ENCODE measurements at places on chromosomes 2 and 18. TPM values are rescaled to one million over a fixed set of nuclear protein-coding genes. Genes with fewer than 3 reads are reported as not detected.
A peak's percentile ranks its signal among the peaks of the same experiment; 100 is the strongest.

GRCh38 chr18:23260926-23261590, 125.8 kb downstream of the CABLES1 start:
- no peaks in the 10 kb centered on the region for H3K27me3 ChIP-seq
- no peak for DNase-seq
- H3K27ac ChIP-seq: peak overlapping the region; percentile 82
- no peaks in the 10 kb centered on the region for H3K36me3 ChIP-seq

Gene CXCR1
- total RNA-seq: 52.8 TPM

Gene OBSL1
- 31.0 TPM for total RNA-seq

Gene UPP2
- not detected for total RNA-seq

Gene ANKRD53
- 0.39 TPM for total RNA-seq

- no peaks in the 10 kb centered on the region for H3K27me3 ChIP-seq
- H3K4me1 ChIP-seq: peaks cover 8% of the 10 kb centered on the region
- H3K27ac ChIP-seq: peak overlapping the region; percentile 54
- peak overlapping the region; percentile 1 for H3K4me3 ChIP-seq
Measured at GRCh38 chr18:61606759-61607158, 273.5 kb downstream of the CDH20 start.

GRCh38 chr18:22176420-22177326, 7.3 kb downstream of the GATA6 start:
- H3K4me3 ChIP-seq: peak overlapping the region; percentile 68
- H3K36me3 ChIP-seq: no peaks in the 10 kb centered on the region
- peak overlapping the region; percentile 30 for H3K27ac ChIP-seq
- no peaks in the 10 kb centered on the region for H3K4me1 ChIP-seq
- H3K27me3 ChIP-seq: peaks cover 15% of the 10 kb centered on the region
- no peak for DNase-seq

DNA sequence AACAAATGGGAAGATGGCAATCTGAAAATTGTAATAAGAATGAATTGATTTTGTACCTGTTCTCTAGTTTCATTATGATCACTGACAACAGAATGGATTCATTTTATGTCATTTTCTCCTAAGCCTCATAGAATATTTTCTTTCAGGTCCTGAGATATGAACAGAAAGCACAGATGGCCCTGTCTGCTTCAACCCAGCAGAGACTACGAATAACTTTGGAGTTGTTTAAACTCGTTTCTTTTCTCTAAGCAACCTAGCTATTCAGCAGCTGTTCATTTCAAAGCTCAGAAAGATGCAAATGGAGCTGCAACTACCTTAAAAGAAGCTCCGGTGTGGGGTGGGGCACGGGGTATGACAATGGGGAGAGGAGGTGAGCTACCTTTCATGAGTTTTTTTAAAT, 124.9 kb downstream of the ALK start:
- H3K4me3 ChIP-seq: no peak overlapping the region
- no peaks in the 10 kb centered on the region for H3K4me1 ChIP-seq
- H3K27me3 ChIP-seq: no peaks in the 10 kb centered on the region
- DNase-seq: no peak

- DNase-seq: no peak
- no peak overlapping the region for H3K4me3 ChIP-seq
Measured at GRCh38 chr2:24511198-24511597, 20.1 kb downstream of the NCOA1 start.

DNA sequence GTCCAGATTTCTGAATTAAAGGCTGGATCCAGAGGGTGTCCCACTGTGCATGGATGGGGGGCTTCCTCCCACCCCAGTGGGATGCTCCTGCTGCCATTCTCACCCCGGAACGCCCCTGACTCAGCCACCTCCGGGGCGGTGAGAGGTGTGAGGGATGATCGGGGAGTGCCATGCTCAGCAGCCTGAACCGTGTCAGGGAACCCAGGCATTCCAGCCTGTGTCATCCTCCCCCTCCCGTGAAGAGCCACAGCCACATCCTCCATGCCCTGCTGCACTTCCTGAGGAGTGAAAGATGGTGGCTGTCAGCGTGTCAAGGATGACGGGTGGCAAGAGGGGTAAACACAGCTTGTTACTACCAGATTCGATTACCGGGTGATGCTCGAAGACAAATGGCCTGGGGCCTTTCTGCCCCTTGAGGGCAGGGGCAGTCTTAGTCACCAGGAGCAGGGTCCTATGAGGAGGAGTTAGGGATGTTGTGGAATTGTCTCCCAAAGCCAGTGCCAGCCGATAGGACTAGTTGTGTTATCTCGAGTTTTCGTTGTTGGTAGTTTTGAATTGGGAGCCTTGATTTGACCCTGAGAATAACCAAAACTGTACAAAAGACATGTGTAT, 80.8 kb downstream of the TCF7L1 start:
- peaks cover 28% of the 10 kb centered on the region for H3K27me3 ChIP-seq
- no peak overlapping the region for H3K27ac ChIP-seq
- no peaks in the 10 kb centered on the region for H3K4me1 ChIP-seq
- H3K4me3 ChIP-seq: no peak overlapping the region

DNA sequence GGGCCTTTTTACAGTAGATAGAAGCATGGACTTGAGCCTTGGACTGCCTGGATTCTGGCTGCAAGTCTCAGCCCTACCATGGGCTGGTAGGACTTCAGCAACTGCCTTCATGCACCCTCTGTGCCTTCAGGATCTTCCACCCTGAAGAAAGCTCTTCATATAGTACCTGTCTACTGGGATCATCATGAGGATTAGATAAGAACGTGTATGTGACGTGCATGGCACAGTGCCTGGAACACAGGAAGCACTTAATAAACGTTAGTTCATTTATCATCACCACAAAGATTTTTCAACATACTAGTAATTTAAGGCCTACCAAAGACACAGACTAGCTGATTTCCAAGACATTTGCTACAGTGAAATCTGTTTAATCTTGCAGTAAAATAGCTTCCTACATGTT, 53.2 kb upstream of the ITM2C start:
- H3K4me1 ChIP-seq: no peaks in the 10 kb centered on the region
- DNase-seq: no peak
- H3K27ac ChIP-seq: no peak overlapping the region
- no peaks in the 10 kb centered on the region for H3K27me3 ChIP-seq

Gene MORN2
- total RNA-seq: 5.4 TPM

DNA sequence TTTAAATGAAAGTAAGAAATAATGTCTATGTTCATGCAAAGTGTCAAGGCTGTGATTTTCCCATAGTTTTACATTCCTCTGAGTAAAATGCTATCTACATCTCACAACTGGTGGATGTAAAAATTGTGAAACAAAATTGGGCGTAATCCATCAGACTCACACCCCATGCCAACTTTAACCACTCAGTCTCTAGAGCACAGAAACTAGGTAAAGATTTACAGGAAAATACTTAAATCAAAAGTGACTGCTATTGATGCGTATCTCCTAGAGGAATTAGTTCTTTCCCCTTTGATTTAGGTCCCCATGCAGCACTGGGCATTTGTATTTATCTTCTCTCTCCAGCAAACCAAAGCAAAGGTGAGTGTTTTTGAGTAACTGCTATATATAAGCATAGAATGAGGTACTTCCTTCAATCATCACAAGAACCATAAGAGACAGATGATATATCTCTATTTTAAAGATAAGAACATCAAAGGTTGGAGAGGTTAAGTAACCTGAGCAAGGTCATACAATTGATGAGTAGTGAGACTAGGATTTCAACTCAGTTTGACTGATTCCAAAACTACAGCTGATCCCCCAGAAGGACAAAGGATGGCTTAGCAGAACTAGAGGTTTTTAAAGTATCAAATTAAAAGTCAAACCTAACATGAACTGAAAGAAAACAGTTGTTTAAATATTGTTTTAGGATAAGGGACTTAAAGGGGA, 594.0 kb upstream of the ACVR2A start:
- DNase-seq: no peak
- no peak overlapping the region for H3K4me3 ChIP-seq
- H3K27ac ChIP-seq: no peak overlapping the region
- no peaks in the 10 kb centered on the region for H3K27me3 ChIP-seq

Gene FKBP7
- 3.7 TPM for total RNA-seq

Gene AP1S3
- 8.8 TPM for total RNA-seq

GRCh38 chr2:174485788-174486562, 854 bp downstream of the GPR155 start:
- DNase-seq: peak; percentile 83
- peaks cover 15% of the 10 kb centered on the region for H3K4me1 ChIP-seq
- peak overlapping the region; percentile 67 for H3K4me3 ChIP-seq
- H3K36me3 ChIP-seq: no peaks in the 10 kb centered on the region
- H3K27me3 ChIP-seq: no peaks in the 10 kb centered on the region

Gene ZDBF2
- total RNA-seq: 14.7 TPM

Gene CERKL
- total RNA-seq: 0.60 TPM

Data from spleen (tissue), 13 donors.